SJCRH30 (cell line): ENCODE measurements at places on chromosomes 2 and 18. TPM values are rescaled to one million over a fixed set of nuclear protein-coding genes. Genes with fewer than 3 reads are reported as not detected.

The HOXD13 gene
- 11.0 and 13.6 TPM in 2 replicates for total RNA-seq

The CPLX4 gene
- total RNA-seq, result not detected in 2 replicates

The ONECUT2 gene
- 1.9 and 2.2 TPM in 2 replicates for total RNA-seq

The HOXD12 gene
- total RNA-seq, result 0.10 TPM in 1 of 2 replicates, not detected in the other

The ABCG8 gene
- total RNA-seq, result 0.04 TPM in 1 of 2 replicates, not detected in the other

The TMEM178A gene
- 0.13 and 0.14 TPM in 2 replicates for total RNA-seq

The MARCHF4 gene
- total RNA-seq, result not detected in 2 replicates

The PREB gene
- total RNA-seq, result 62.3 and 64.8 TPM in 2 replicates

The MITD1 gene
- total RNA-seq, result 33.4 and 42.4 TPM in 2 replicates

The ARHGEF4 gene
- 0.06 TPM in 1 of 2 replicates, not detected in the other for total RNA-seq

The PKDCC gene
- total RNA-seq, result 361 and 363 TPM in 2 replicates

The C2orf49 gene
- 19.6 and 21.6 TPM in 2 replicates for total RNA-seq

The TUBA3D gene
- not detected in 2 replicates for total RNA-seq

The SGPP2 gene
- not detected in 2 replicates for total RNA-seq
